Ascending aorta (tissue), 2 donors: ENCODE measurements at places on chromosomes 3 and 15. TPM values are rescaled to one million over a fixed set of nuclear protein-coding genes. Genes with fewer than 3 reads are reported as not detected.

The TRIM59 gene
- not detected for total RNA-seq

GRCh38 chr3:155664925-155665695 is 79.8 kb downstream of the PLCH1 start:
- peak; percentile 15 for DNase-seq

DNA sequence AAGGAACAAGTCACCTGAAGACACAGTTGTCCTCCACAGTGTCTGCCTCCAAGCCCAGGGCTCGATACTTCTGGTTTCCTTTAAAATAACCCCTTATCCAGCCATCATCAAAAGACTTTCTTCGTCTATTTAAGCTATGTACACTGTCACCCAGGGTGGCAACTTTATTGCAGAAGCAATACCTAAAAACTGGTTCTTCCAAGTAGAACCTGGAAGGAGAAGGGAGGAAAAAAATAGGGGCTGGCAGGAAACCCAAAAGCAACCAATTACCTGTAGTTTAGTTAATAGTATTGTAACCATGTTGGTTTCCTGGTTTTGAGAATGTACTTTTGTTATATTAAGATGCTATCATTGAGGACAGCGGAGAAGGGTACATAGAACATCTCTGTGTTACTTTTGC is 33.7 kb downstream of the ITGB5 start:
- no peak for DNase-seq

DNA sequence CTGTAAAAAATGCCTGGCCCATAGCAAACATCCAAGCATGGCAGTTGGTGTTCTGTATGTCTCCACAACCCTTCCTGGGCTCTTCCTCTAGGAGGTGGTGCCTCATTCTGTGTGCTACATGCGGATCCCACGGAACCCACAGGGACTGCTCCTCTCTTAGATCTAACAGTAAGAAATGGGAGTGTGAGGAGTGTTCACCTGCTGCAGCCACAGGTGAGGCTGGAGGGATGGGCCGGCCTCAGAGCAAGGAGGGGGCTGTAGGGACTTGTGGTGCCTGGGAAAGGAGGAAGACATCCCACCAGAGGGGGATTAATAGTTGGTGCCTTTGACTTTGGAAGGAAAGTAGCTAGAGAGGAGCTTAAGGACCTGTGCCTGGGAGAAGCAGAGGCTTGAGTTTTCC is 22.2 kb downstream of the SEMA3G start:
- no peak for DNase-seq

DNA sequence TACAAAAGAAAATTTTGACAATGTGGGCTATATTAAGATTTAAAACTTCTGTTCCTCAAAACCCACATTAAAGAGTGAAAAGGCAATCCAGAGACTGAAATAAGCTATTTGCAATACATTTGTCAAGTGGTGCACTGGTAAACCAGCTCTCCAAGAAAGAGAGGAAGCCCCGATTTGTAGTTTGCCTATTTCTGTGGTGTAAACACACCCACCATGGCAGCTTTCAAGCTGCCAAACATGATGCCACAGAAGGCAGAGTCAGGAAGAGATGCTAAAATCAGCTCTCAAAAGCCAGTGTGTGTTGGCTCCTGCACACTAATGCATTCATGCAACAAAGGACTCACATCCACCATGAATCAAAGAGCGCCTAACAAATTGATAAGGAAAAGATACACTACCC is 17.5 kb downstream of the RFTN1 start:
- DNase-seq: no peak

- DNase-seq: no peak
Measured at GRCh38 chr3:129461022-129461421, 21.0 kb downstream of the IFT122 start.

DNA sequence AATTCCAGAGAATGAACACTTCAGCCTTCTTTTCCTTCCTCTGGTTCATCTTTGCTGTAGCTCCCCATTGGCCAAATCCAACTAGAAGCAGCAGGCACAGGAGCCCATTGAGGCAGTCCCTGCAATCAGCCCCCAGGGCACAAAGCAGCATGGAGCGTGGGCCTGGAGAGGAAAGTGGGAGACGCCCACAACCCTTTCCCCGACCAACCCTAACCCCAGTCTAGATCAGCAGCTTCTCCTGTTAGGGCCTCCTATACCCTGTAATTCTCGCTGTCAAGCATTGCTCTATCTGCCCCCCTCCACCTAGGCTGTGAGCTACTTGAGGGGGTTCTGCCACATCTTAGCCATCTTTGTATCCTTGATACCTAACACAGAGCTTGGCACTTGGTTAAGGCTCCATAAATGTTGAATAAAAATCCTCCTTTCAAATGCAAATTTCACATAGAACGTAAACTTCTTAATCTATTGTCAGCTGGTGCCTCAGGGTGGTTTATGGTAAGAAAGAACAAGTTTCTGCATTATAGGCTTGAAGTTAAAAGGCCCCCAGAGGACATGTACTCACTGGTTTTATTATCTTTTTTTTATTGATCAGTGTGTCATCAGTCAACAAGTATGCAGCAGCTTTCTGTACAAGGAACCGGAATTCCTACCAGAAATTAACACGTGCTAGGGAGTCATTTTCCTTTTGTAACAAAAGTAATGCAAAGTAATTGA is 97.9 kb upstream of the PFN2 start:
- no peak for DNase-seq

The RLBP1 gene
- total RNA-seq: not detected

DNA sequence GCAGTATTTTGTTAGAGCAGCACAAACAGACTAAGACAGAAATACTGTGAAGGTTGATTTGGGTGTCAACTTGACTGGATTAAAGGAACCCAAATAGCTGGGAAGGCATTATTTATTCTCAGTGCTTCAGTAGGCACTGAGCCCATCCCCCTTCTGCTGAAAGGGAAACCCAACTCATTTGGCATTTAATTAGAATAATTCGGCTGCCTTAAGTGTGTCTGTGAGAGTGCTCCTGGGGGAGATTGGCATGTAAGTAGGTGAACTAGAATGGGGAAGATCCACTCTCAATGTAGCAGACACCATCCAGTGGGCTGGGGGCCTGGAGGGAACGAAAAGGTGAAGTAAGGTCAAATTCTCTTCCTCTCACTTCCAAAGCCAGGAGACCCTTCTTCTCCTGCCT is 20.5 kb upstream of the SLCO3A1 start:
- DNase-seq: no peak

DNA sequence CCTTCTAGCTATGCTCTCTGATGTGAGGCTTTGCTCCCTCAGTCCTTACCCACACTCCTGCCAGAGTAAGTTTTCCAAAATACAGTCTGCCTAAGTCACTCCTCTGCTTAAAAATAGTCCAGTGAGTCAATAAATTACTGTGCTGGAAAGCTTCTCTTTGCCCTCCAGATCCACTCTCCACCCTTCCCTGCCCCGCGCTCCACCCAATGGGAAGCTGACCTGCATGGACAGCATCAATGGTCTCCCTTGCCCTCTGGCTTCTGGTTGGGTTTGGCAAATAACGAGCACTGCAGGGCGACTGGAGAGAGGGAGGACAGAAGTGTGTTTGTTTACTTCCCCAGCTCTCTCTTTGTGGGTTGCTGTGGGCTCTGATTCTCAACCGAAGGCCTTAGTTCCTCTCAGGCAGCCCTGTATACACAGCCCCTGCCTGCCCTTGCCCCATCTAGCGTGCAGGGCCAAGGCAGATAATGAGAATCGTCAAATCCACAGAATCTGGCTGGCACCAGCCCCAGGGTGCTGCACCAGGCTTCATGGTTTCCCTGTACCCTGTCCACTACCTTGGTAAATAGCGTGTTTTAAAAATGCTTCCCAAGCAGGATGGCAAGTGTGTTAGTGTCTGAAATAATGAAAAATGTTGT is 110.4 kb downstream of the ADAMTSL3 start:
- no peak for DNase-seq

DNA sequence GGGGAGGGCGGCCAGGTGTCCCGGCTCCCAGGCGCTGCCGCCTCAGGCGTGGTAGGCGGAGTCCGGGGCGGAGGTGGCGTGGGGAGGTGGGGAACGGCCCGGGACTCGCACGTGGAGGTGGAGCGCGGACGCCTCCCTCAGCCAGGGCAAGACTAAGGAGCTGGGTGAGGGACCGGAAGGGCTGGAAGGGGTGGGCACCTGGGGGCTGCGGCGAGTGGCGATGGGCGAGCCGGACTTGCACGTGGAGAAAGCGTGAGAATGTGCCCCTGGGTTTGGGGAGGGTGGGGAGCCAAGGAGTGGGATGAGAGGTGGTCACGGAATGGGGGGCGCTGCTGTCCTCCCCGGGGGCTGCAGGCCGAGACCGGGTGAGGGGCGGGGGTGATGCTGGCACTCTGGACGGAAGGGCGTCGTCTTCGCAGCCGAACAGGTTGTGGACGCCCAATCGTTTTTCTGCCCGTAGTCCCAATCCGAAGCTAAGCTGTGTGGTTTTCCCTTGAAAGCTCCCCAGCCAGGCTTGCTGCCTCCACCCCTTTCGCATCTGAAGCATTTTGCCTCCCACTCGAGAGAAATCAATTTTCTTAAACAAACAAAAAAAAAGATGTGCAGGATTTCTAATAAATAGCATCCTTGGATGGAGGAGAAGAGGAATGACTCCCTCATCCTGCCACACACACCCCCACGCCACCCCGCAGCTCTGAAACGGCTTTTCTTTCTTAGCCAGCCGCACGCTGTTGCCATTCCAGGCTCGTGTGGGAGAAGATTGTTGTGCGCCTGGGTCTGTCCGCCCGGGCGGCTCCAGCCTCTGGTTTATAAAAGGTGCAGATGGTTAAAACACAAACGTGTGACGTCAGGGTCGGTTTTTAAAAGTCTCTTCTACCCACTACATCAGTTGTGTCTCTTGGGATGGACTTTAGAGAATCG is 62.5 kb upstream of the ANKRD28 start:
- DNase-seq: no peak

GRCh38 chr3:96991800-96992365 is 177.5 kb downstream of the EPHA6 start:
- no peak for DNase-seq

The DISP2 gene
- total RNA-seq: 0.32 TPM

- no peak for DNase-seq
Measured at GRCh38 chr3:47661121-47661752, 82.6 kb upstream of the CSPG5 start.

DNA sequence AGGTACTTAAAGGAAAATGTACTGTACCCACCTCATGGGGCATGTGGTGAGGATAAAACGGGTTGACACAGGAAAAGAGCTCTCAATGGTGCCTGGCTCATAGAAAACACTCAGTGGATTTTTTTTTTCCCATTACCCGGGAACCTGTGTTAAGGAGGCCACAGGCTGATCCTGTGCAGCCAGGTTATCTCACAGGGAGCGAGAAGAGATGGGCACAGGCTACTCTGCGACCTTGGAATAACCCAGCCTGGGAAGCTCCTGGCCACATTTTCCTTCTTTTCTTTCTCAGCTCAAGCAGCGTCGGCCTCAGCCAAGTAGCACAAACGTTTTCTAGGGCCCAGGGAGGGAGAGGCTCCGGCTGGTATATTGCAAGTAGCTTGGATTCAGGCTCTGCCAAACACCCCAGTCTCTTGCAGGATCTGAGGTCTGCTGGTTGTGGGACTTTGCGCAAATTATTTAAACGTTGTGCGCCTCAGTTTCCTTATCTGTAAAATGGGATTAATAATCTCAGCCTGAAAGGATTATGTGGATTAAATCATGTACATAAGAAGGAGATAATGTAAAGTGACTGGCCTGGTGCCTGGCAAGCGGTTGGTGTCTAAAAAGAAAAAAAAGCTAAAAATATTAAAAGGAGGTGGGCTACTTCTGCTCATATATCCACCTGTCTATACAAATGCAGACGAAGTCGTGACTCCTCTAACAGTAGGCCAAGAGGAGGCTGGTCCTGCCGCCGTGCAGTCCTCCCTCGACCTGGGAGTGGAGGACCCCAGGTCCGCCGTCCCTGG is 2.2 kb downstream of the FURIN start:
- no peak for DNase-seq

The STXBP5L gene
- not detected for total RNA-seq

GRCh38 chr3:188901671-188902287 is 270.0 kb upstream of the TPRG1 start:
- no peak for DNase-seq

DNA sequence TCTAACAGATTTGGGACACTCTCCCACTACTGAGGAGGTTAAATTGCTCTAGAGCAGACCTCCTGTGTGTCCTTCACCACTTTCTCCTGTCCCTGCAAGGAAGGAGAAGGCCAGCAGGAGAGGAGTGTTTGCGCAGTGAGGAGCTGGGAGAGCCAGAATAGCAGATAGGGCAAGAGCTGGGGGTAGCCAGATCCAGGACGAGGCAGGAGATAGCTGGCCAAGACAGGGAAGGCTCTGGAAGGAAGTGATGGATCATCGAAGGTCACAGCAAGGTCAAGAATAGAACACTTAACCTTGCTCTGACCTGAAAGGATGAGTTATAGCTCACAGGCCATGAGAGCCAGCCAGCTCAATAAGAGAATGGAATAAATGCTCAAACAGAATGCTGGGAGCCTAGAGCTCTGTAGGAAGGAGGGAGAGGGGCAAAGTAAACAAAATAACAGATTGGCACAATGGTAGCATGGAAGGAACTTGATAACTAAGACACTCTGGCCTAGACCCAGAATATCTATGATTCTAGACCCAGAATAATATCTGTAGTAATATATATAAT is 37.5 kb upstream of the FSIP1 start:
- no peak for DNase-seq

DNA sequence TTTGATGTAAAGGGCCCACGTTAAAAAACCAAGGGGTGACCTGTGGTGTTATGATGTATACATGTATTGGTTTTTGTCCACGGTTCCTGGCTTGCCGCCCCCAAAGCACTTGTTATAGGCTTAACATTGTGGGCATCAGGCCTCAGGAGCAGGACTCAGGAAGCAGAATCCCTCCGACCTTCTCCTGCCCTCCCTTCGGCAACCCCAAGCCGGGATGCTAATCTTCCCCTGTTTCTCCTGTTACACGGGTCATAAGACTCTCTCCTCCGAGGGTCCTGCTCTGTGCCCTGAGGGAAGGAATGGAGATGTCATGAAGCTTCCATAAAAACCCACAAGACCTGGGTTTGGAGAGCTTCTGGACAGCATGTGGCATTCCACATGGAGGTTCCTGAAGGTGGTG is 48.8 kb downstream of the RPLP1 start:
- DNase-seq: peak; percentile 52

The PLA2G4E gene
- total RNA-seq: not detected

- no peak for DNase-seq
Measured at GRCh38 chr3:185661772-185662171, 75.7 kb downstream of the SENP2 start.

DNA sequence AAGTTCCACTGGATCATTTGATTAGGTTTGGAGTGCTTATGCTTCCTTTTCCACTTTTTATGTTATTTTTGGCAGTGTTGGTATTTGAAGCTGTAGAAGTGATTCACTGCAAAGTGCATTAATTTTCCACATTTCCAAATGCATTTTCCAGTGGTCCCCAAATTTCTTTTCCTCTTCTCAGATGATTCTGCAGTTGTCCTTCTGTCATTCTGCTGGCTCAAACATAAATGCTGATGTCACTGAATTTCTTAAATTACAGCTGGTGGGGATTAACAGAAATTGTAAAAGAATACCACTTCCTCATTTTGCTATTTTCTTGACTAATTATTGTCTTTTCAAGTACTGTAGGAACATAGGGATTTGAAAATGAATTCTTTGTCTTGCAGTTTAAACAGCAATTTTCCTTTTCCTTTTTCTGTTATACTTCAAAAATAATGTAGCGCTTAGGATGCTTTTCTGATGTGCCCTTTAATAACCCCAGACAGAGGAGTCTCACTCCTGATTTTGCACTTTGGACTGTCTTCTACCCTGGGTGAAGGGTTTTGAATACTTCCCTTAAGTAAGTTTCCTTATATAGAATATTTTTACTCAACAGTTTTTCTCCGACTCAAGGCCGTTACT is 25.0 kb downstream of the MITF start:
- DNase-seq: no peak
